ENCODE measurements at places on chromosomes 3 and 15.

DNA sequence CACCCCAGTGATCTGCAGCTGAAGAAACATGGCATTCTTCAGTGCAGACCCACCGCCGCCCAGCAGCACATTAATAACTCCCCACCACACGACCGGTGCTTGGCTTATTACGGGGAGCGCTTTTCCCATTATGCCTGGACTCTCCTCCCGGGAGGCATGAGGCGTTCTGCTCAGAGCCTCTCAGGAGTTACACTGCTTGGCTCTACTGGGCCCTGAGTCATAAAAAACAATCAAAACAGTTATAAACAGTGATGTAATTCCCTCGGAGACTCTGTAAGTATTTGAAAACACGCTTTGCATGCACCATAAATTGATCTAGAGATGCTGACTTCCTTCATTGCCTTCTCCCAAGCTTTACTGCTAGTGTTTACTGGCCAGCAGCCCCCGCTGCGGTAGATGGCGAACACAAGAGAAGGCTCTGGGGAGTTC lies 77.1 kb upstream of the SNRPA1 start:
- DNase-seq = no peak

DNA sequence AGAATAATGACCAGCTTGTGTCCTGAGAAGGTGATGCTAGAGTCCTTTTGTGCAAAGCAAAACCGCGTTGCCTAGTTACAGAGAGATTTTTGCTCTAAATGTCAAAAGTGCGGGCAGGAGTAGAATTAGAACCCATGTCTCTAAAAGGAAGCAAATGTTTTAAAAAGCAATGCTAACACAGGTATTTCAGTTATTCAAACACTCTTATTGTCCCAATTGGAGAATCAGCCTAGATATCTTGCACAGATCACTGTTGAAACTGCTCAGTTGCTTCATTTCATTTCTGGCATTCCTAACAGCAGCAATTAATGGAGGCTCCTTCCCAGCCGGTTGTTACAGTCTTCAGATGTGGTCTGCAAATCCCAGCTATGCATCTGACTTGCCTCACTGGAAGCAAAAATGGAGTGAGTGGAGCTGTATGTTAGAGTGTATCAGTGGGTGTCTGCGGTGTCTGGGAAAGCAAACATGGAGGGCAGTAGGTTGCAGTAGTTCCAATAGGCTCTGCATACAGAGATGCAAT lies 55.6 kb upstream of the SEMA6D start:
- no peak for DNase-seq

GRCh38 chr3:69197922-69198530 lies 75.6 kb upstream of the LMOD3 start:
- DNase-seq = peak; percentile 33

- DNase-seq = no peak
Observed at GRCh38 chr3:173622166-173622565, 224.6 kb downstream of the NLGN1 start.

- no peak for DNase-seq
Observed at GRCh38 chr3:109176726-109177125, 40.2 kb downstream of the C3orf85 start.

DNA sequence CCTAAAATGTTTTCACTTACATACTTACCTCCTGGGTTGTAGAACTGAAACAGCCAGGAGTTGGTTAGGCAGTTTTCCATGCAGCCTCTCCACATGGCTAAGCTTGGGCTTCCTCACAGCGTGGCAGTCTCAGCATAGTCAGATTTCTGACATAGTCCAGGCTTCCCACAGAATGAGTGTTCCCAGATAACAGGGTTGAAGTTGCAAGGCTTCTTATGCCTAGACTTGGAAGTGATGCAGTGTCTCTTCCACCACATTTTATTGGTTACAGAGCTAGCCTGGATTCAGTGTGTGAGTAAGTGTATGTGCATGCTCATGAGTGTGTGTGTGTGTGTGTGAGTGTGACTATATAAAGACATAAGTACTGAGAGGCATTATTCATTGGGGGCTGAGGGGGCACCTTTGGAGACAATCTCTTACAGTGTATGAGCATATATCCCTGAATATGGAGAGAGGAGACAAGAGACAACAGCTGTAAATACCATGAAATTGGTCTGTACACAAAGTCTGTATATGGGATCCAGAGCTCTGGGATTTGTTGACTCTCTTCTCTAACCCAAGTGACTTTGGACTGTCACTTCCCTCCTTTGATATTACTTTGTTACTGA lies 78.1 kb downstream of the ZNF621 start:
- no peak for DNase-seq

DNA sequence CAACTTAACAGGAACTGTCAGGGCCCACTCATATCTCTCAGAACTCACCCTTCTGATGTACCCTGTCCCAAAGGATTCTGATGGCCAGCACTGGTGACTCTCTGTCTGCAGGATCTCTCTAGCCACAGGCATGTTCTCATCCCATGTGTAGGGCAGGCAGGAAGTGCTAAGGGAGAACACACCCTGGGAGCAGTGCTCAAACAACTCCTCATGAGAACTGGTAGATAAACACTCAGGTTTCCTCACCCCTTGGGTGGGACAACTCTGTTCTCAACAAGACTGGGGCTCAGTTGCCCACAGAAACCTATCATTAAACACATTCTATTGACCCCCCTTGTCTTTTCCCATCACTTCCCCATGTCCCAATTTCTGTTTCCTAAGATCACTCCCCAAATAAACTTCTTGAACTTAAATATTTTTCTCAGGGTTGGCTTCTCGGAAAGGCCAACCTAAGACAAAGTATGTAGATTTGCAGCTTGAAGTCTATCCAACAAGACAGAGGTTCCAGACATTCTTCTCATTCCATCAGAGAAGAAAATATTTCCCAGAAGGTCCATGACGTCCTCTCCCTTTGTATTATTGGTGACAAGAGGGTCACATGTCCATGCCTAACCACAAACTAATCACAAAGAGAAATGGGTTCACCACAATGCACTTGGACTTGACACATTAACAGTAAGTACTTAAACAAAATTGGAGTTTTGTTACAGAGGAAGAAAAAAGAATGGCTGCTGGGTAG lies 276.6 kb upstream of the GADL1 start:
- DNase-seq = no peak

DNA sequence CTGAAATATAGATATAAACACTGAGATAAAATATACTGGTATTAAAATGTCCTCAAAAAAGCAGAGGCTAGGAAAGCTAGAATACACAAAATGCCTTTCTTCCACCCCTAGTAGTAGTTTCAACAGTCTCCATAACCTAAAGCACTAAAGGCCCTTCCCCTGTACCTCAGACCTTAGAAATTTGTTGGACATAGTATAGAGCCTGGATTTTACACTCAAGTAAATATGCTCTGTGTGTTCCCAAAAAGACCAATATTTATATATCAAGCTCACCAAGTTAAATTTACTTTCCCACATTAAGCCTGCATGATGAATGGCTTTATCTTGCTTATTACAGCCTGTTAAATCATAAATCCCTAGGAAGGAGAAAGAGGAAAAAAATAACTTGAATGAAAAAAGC lies 378.7 kb upstream of the AZI2 start:
- DNase-seq = no peak

- DNase-seq = no peak
Observed at GRCh38 chr3:168473334-168473890, 377.7 kb upstream of the GOLIM4 start.

GRCh38 chr3:138964264-138964663 lies 17.2 kb downstream of the FOXL2NB start:
- no peak for DNase-seq

DNA sequence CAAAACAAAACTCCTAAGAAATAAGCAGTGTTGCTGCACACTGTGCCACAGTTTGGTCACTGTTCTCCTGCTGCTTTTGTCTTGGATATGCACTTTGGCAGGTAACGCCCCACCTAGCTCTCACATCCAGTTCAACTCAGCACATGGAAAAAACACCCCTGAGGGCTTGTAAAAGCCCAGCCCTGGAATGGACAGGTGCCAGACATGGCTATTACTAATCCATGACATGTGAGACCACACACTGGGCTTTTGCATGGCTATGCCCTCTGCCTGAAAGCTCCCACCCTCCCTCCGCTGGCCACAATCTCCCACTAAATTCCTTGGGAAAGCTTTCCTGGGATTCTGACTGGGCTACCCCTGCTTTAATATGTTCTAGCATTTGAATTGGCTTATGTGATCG lies 24.7 kb upstream of the ZBED2 start:
- no peak for DNase-seq

DNA sequence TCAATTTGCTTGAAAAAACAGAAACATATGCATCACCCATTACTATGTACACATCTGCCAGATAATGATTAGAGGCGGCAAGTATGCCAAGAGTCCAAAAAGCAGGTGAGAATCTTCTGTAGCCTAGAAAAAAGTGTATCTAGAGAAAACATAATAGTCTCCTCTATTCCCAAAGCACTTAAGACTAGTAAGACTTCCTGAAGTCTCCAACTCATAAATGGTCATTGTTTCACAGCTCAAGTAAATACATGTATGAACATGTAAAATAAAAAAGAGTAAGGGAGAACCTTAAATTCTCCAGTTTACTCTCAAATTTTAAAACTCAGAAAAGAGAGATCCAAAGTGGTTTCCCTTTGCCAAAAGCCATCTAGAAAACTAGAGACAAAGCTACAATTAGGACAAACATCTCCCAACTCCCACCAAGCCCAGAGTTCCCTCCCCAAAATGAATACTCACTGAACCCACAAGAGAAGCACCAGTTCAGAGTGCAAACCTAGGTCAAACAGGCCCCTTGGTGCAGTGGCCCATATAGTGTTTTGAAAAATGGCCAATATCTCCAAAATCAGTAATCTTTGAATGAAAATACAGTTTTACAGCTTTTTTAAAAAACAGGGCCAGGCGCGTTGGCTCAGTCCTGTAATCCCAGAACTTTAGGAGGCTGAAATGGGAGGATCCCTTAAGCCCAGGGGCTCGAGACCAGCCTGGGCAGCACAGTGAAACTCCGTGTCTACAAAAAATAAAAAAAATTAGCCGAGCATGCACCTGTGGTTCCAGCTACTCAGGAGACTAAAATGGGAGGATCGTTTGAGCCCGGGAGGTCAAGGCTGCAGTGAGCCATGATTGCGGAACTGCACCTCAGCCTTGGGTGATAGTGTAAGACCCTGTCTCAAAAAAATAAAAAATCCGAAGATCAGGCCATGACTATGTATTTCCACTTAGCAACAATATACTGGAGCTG lies 11.0 kb upstream of the MAP4 start:
- DNase-seq = no peak

DNA sequence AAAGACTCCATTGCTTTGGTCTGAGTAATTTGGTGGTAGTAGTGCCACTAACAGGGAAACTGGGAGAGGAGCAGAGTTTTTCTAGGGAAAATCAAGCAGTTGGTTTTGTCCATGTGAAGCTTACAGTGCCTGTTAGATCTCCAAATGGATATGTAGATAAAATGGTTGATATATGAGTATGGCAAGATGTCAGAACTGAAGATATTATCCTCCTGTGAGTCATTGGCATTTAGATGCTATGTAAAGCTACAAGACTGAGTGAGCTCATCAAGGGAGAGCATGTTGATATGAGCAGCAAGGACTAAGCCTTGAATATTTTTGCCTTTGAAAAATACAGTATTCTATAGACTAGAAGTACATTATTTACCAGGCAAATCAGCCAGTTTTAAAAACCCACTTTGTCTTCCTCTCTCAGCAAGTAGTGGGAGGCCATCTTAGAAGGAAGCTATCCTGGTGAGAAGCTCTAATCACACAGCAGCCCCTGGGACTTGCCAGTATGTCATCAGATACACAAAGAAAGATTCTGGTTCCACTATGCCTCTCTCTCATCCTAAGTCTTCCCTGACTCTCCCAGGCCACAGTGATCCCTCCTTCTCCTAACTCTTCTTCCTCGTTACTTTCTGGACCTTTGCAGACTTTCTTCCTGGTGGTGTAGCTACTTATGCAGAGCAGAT lies 77.4 kb upstream of the ANKRD28 start:
- DNase-seq = no peak

GRCh38 chr3:84074767-84075166 lies 884.0 kb upstream of the CADM2 start:
- DNase-seq = no peak

DNA sequence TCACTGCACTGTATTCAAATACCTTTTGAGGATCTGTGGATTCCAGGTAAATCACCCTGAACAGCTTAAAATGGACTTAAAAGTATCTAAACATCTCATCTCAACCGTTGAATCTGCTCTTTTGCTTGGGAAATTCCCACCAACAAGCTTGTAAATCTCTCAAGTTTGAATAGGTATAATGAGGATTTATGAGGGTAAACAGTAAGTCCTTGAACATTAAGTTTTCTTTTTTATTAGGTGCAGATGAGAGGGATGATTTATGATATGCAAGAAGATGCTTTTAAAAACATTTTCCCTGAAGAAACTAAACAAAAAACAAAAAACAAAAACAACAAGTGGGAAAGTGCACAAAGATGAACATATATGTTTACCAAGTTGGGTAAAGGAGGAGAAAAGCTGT lies 290.6 kb downstream of the ROBO1 start:
- no peak for DNase-seq

GRCh38 chr15:68311859-68312557 lies 34.5 kb downstream of the FEM1B start:
- no peak for DNase-seq

GRCh38 chr15:74635228-74635627 lies 19.6 kb downstream of the CLK3 start:
- no peak for DNase-seq

- DNase-seq = no peak
Observed at GRCh38 chr3:13500133-13500885, 20.2 kb downstream of the HDAC11 start.

- DNase-seq = no peak
Observed at GRCh38 chr3:65785065-65785645, 253.6 kb downstream of the MAGI1 start.

GRCh38 chr15:40595219-40595618 lies 1.2 kb downstream of the KNL1 start:
- no peak for DNase-seq

DNA sequence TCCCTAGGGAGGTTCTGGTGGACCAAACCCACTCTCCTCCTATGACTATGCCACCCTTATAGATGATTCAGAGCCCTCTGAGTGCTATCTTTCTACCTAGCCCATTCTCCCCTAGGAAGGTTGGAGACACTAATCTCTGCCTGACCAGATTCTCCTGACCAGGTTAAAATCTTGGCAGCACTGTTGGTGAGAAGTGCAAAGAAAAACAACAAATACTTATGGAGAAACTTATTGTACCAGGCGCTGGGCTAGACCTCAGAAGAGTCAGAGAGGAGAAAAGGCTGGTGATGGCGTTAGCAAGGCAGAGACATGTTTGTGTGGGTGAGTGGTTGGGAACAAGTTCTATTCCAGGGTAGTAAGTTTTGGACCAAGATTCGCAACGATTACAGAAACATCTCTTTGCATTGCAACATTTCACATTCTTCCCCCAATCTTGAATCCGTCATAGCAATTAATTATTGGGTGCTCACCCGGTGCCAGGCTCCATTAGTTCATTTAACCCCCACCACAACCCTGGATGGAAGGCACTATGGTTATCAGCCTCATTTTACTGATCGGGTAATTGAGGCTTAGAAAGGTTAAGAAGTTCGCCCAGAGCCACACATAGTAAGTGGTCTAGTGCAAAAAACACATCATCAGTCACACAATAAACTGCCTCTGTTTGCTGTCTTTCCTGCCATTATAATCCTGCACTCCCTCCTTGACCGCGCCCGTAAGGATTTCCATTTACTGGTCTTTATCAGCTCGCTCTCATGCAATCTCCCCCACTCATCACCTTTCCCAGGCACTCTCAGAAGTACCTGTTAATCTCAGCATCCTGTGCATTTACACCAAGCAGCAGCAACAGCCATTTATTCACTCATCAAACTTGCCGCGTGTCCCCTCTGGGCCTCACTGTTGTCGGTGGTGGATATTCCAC lies 655 bp upstream of the TSPAN3 start:
- no peak for DNase-seq

Measured in activated gamma-delta T cell (primary cell).